ENCODE measurements at places on chromosomes 4 and X.

- no peak for DNase-seq
Observed at GRCh38 chr4:166315721-166316467, 442.9 kb downstream of the TLL1 start.

DNA sequence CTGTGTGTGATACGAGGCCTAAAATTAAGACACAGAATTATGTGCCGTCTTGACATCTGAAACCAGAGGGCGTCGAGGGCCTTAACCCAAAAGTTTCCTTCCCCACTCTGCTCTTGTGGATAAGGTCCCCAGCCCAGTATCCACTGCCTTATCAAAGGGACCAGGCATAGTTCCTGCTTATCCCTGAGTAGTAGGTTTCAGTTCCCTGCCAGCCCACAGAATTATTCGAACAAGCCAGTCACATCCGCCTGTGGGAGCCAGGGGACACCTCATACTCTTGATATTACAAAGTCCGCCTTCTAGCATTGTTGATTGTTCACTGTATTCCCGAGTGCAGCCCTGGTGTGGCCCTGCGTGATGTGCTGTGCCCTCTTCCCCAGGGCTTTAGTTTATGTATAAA, 5.4 kb upstream of the MMRN1 start:
- DNase-seq: no peak

- no peak for DNase-seq
Observed at GRCh38 chrX:66144258-66144657, 19.8 kb upstream of the HEPH start.

GRCh38 chr4:173509036-173510001, 20.7 kb downstream of the HAND2 start:
- DNase-seq: no peak

DNA sequence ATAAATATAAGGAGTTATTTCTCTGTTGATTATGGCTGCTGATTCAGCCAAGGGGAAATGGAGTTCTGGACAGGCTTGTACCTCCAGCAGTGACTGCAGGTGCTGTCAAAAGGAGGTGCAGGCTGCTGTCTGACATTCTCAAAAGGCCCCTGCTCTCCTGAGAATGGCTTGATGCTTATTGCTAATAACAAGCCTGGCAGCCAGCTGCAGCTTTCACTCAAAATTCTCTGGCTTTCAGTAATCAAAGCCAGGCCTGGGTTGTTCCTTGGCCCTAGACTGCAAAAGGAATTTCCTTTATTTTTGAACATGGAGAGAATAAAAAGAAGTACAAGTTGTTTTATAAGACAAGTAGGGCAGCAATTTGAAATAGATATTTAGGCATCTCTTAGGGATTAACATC, 575.9 kb downstream of the MID1IP1 start:
- DNase-seq: no peak

DNA sequence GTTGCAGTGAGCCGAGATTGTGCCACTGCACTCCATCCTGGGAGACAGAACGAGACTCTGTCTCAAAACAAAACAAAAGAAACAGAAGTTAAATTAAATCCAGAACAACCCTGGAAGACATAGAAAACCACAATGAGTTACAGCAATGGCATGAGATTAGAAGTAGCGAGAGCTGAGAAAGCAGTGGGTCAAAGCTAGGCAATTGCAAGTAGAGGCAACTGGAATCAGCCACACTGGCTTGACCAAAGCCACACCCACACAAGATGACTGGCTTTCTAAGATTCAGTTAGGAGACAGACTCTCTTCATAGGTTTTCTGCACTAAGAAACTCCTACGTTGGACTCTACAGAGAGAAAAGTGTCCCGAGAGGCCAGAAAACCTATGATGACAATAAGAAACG, 443.0 kb downstream of the GPM6A start:
- no peak for DNase-seq

- DNase-seq: no peak
Observed at GRCh38 chr4:137312257-137312656, 220.0 kb downstream of the PCDH18 start.

GRCh38 chr4:124322234-124323065, 390.1 kb downstream of the ANKRD50 start:
- DNase-seq: no peak

DNA sequence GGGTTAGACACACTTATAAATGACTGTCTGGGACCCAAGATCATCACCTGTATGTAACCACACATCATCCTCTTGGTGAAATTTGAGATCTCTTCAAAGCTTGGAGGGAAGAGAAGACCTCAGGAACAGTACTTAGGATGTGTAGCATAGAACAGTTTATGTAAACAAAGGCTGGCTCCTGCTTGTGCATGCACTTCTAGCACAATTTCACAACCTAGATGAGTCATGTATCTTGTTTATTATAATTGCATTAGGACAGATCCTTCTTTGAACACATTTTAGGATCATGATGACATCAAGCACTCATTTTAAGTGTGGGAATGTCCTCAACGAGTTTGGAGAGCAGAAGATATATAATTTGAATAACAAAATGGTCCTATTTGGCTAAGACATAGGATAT, 26.3 kb upstream of the ZMAT1 start:
- no peak for DNase-seq

DNA sequence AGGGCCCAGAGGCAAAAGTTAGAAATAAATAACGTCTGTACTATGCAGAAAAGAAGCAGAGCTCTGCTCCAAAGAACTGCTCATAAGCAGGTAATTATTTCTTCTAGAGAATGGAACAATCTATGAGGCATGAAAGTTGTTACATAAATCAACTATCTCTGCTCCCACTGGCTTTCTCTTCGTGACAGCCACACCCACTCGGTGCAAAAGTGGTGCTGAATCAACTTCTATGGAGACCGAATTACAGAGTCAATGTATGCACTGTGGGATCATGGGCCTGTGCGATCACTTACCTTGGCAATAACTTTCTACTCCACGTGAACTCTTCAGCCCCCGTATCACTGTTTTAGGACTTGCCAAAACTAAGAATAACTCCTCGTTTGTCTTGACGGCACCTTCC, 99.4 kb upstream of the ATXN3L start:
- DNase-seq: no peak

GRCh38 chr4:7389719-7390118, 45.0 kb downstream of the PSAPL1 start:
- DNase-seq: no peak

- DNase-seq: no peak
Observed at GRCh38 chrX:21047034-21047455, 327.2 kb upstream of the CNKSR2 start.

DNA sequence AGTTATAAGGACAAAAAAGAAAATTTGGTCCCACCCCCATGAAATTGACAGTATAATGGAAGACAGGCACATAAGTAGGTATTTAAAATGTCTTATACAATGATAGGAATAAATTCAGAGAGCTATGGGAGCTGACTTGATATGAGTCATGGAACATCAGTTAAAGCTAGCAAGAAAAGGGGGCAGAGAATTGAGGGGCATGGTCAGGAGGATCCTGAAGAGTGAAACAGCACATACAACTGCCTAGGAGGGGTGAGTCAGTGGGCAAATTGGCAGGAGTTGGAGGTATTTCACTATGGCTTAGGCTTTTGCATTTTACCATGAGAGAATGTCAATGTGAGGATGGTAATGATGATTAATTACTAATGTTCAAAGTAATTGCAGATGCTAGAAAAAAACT, 95.4 kb upstream of the BANK1 start:
- no peak for DNase-seq

- no peak for DNase-seq
Observed at GRCh38 chr4:36665985-36666527, 384.6 kb downstream of the DTHD1 start.

- no peak for DNase-seq
Observed at GRCh38 chr4:146368209-146368608, 153.5 kb downstream of the SLC10A7 start.

DNA sequence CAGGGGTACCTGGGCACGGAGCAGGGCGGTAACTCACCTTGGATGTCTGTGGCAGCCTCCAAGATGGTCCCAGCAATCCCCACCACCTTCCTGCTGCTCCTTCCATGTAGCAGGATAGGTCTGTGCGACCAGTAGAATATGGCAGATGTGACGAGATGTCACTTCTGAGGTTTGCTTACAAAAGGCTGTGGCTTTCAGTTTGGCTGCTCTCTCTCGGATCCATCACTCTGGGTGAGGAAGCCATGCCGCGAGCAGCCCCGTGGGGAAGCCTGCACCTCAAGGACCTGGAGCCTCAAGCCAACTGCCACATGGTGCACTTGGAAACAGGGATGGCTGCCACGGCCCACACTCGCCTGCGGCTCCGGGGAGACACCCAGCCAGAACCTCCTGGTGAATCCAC, 37.6 kb downstream of the WFS1 start:
- no peak for DNase-seq

DNA sequence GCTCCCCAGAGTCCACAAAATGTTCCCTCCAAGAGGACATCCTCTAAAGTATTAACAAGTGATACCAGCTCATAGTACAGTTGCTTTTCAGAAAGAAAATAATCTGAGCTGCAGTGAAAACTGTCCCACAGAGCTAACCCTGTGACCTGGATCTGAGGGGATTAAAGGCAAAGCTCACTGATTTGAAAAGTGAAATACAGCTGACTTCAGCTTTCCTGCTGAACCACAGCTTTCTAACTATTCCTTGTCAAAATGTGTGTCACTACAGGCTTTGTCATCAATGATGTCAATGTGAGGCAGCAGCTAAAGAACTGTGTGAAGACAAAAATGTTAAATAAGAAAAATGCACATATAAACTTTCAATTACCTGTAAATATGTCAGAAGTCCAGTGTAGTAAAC, 36.9 kb downstream of the DCHS2 start:
- DNase-seq: no peak

GRCh38 chrX:110915111-110915510, 119.5 kb upstream of the CHRDL1 start:
- DNase-seq: no peak

GRCh38 chrX:69503782-69504625, at the start of gene NALF2:
TSS of gene NALF2 (plus strand) at chrX:69504326. CDS start at chrX:69505283, 957 bp downstream.
- DNase-seq: peak; percentile 37

- no peak for DNase-seq
Observed at GRCh38 chr4:108129196-108129595, 39.5 kb downstream of the LEF1 start.

Measured in activated naive CD4-positive, alpha-beta T cell treated with Interleukin-2 at 50 U/mL for 16 hours (primary cell).